ENCODE measurements at places on chromosomes 4 and X. TPM values are rescaled to one million over a fixed set of nuclear protein-coding genes. Genes with fewer than 3 reads are reported as not detected.
A peak's percentile ranks its signal among the peaks of the same experiment; 100 is the strongest.

GRCh38 chrX:13119386-13119785 is 75.0 kb upstream of the FAM9C start:
- DNase-seq, result no peak

The WDR1 gene
- 516 TPM for total RNA-seq

DNA sequence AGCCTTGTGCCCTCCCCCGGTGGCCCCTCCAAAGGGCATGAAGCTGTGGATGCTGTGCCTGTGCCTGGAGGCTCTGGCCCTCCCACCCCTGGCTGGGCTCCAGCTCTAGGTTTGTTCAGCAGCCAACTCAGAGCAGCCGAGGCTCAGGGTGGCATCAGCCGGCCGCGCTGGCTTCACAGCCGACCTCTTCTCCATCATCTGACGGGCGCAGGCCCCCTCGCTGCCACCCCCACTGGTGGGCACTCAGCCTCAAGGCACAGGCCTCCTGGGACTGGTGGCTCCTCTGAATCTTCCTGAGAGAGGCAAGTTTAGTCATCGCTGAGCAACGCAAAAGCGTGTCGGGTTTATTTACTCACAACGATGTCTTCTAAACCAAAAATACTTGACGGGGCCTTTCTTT is 46.0 kb downstream of the PCGF3 start:
- DNase-seq, result no peak

DNA sequence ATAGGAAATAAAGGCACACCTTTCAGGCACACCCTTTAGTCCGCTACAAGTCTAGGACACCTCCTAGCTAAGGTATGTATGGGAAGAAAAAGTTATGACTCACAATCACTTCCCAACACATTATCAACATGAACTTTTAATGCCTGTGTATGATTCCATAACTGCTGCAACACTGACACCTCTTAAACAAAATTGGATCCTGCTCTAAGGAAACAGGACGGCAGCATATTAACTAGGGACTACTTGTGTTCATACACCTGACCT is 2.4 kb upstream of the PPP3CA start:
- no peak for DNase-seq

DNA sequence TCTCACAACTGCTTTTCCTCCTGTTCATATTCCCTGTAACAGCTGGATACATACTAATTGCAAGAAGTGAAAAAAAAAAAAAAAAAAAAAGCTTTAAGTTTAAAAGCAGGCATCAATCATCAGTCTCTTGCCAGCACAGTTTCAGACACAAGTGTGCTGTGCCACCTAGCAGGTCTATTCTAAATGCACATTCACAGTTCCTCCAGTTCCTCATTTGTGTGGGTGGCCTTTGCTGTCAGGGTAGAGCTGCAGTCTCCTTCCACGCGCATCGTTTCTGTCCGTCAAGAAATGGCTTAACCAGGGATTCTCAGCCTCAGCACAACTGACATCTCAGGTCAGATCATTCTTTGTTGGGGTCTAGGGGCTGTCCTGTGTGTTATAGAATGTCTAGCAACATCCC is 61.6 kb downstream of the SCML1 start:
- DNase-seq, result no peak

The DHX15 gene
- total RNA-seq, result 198 TPM

GRCh38 chr4:33924239-33924638 is 2320.1 kb downstream of the ARAP2 start:
- DNase-seq, result no peak

The FOXR2 gene
- not detected for total RNA-seq

The MSL3 gene
- total RNA-seq, result 49.7 TPM

DNA sequence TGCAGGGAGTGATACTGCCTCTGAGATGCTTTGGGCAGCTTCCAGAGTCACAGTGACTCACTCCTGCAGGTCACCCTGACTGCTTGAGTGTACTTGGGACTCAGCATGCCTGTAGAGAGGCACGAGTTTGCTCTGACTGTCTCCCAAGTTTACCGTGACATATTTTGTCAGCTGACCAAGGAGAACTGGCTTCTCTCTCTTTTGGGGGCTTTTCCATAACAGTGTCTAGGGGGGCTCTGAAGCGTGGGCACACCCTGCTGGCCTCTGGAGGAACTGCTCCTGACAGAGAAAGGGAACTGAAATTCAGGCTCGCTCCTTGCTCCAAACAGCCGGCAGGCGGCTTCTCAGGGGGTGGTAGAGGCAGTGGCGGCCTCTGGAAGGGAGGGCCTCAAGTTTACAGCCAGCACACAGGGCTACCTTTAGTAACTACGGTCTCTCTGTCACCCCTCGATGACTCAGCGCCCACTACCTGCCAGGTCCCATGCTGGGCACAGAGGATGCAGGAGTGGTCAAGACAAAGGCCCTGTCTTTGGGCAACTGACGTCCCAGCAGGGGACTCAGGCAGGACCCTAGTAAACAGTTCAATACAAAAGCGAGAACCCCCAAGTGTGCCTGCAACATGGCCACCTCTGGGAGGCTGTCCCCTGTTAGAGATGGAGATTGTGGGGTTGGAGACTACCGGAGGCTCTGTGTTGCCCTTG is 17.8 kb downstream of the ZNF185 start:
- peak; percentile 31 for DNase-seq

DNA sequence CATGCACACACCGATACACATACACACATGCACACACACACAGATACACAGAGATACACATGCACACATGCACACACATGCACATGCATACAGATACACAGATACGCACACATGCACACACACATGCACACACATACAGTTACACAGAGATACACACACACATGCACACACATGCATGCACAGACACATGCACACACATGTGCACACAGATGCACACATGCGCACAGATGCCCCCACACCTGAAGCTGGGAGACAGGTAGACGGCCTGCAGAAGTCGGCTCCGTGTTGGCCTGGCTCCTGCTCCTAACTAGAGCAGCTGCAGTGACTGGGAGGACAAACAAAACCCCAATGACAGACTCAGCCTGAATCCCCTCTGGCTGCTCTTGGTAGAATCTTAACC is 46.8 kb downstream of the PSAPL1 start:
- DNase-seq, result no peak

GRCh38 chr4:2652415-2653160 is 103.5 kb downstream of the TNIP2 start:
- no peak for DNase-seq

GRCh38 chrX:120308558-120308957 is 2.7 kb downstream of the TMEM255A start:
- no peak for DNase-seq

The TMEM187 gene
- 6.2 TPM for total RNA-seq

DNA sequence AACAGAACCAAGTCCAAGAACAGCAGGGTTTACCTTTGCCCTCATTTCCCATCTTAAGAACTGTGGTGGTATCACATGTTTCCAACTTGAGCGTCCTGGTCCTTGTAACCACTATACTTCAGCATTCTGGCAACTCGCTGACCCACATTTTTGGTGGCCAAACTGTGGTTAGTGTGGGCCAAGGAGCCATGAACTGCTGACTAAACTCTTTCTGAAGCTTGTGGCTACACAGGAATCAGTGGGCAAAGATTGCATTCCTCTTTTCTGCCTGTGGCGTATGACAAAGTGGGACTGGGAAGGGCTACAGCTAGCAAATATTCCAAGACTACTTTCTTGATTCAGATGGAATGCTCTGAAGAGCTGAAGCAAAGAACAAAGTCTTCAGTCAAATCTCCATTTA is 106.3 kb upstream of the MID1 start:
- DNase-seq, result no peak

The NDUFA1 gene
- total RNA-seq, result 111 TPM

DNA sequence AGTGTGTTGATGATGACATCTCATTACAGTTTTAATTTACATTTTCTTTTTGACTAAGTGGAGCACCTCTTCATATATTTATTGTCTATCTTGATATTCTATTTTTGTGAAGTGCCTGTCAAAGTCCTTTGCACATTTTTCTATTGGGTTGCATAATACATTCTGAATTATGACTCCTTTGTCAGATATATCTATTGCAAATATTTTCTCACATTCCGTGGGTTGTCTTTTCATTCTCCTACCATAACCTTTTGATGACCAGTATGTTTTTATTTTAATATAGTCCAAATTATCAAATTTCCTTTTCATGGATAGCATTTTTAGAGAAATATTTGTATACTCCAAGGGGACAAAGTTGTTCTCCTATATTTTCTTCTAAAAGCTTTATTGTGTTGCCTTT is 126.4 kb downstream of the PJA1 start:
- DNase-seq, result no peak

The CMC4 gene
- 5.6 TPM for total RNA-seq

GRCh38 chr4:112284166-112284565 is 1.5 kb downstream of the TIFA start:
- DNase-seq, result no peak

The HSFX2 gene
- not detected for total RNA-seq

DNA sequence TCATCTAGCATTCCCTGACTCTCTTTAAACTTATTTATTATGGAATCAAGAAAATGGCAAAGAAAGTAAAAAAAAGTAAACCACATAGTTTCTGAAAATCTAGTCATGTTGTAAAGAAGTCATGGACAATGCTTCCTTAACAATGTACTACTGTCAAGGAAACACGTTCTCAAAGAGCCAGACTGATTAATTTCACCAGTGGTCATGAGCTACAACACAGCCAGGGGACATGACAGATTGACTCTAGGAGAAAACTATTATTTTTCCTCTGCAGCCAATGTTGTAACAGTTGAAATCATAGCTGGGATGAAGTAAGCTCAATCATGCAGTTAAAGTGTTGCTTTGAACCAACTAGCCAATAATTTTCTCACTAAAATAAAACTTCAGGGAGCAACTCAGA is 109.2 kb downstream of the MAPK10 start:
- DNase-seq, result no peak

DNA sequence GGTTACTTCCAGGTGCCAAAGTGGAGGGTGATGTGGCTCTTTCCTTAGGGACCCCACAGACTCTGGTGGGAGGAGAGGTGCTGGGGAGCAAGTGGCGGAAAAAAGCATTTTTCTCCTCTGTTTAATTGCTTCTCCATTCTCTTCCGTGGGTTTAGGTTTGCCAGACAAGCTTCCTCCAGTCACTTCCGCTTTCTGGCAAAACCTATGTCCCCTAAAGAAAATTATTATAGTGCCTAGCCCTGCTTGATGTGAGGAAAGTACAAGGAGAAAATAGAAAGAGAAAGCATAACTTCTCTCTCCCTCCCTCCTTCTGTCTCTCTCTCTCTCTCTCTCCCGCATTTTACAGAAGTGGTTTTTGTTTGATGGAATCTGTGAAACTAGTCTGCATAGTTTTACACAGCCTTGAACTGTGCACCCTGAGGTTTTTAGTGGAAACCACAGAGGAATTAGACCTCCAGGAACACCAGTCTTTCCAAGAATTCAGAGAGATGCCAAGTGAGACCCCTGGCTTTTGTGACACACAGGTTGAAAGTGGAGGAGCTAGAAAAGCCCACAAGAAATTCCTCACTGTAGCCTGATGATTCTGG is 231.1 kb upstream of the ANXA3 start:
- no peak for DNase-seq

- no peak for DNase-seq
Measured at GRCh38 chrX:15530318-15530717, 29.7 kb downstream of the BMX start.

DNA sequence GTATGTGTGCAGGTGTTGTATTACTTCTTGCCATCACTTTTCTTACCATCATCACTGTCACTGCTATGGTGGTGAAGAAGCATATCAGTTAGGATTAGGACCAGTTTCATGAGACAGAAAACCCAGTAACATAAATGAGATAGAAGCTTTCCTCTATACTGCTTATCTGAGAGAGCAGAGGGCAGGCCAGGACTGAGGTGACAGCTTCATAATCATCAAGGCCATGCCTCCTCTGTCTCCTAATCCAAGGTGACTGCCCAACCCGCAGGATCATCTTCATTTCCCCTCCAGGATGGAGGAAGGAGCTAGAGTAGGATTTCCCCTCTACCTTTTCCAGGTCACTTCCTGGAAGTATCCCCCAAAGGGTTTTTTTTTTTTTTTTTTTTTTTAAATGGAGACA is 35.4 kb downstream of the TMEM131L start:
- DNase-seq, result no peak

DNA sequence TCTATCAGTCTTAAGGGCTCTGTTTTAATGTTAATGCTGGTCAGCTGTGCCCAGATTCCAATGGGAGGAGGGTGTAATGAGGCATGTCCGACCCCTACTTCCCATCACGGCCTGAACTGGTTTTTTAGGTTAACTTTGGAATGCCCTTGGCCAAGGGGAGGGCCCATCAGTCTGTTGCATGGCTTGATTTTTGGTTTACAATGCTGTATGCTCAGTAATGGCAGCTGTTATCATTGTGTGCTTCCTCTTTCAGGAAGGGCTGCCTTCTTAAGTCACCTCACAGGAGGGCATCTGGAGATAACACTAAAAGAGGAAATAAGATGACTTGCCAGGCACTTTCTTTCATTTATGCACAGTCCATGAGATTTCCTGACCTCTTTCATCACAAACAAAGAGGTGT is 36.3 kb downstream of the ATXN3L start:
- no peak for DNase-seq

The HTR2C gene
- not detected for total RNA-seq

- no peak for DNase-seq
Measured at GRCh38 chr4:80475798-80476197, 140.3 kb downstream of the CFAP299 start.

The GABRQ gene
- not detected for total RNA-seq

GRCh38 chr4:1740021-1740545 is 18.8 kb downstream of the TACC3 start:
- no peak for DNase-seq

- no peak for DNase-seq
Measured at GRCh38 chrX:154059729-154060245, 37.7 kb downstream of the MECP2 start.

DNA sequence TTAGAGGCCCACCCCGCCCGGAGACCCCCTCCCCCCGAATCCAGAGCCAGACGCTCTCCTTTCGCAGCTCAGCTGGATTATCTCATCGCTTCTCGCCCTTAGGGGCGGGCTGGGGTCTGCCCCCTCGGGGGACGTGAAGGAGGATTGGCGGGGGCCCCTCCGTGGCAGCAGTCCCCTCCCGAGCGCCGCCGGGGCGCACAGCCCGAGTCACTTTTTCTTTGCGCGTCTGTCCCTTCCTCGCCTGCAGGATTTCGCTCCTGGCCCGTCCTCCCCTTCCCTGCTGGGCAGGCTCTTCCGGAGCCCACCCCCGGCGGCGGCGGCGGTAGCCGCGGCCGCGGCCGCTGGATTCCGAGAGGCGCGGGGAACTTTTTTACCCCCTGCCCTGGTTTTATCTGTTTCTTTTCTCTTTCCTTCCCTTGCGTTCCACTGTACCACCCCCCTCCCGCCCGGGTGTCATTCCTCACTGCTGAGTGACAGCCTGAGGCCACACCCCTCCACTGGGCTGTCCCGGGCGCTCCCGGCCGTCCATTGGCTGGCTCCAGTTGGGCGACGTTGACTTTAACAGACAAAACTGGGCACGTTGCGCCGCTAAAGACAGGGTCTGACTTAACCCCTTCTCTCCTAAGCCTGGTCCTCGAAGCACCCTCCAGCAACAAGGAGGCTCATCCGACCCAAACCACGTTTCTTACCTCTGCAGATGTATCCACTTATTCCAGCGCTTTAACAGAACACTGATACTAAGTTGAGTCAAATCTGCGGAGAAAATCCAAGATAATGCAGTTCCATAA is 492 bp upstream of the NKX3-2 start:
- DNase-seq, result peak; percentile 47

The ARHGAP6 gene
- total RNA-seq, result not detected

Measured in activated CD8-positive, alpha-beta T cell treated with anti-CD3 and anti-CD28 coated beads, Interleukin-2, amount 10 ng/mL, durations not matched to agents 7 days and 5 days (primary cell).